ENCODE measurements at places on chromosomes 11 and 22.

GRCh38 chr11:92735039-92735438 is 234.4 kb upstream of the MTNR1B start:
- no peak for DNase-seq

GRCh38 chr22:30004101-30004500 is 76.2 kb upstream of the HORMAD2 start:
- DNase-seq: no peak

DNA sequence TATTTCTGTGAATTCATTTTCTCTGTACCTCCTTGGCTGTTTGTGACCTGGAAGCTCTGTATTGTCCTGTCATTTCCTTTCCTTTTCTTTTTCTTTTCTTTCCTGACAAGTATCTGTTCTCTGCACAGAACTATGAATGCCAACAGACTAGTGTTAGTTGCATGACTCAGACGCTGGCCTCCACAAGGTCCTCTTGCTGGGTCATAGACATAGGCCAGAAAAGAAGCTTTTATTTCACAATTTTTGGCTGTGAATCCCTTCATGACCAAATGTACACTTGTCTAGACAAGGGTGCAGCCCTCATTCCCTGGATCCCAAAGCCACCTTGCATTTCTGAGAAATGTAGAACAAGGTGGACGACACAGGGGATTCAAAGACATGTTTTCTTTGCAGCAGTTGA is 104.1 kb upstream of the MTNR1B start:
- no peak for DNase-seq

GRCh38 chr11:4626207-4627099 is 10.8 kb upstream of the OR51D1 start:
- no peak for DNase-seq

Data from activated naive CD4-positive, alpha-beta T cell (primary cell).